NCI-H187 treated with DMSO at 0.1 percent for 48 hours (cell line): ENCODE measurements at places on chromosomes 2 and 18.

- no peak for DNase-seq
Observed at GRCh38 chr2:152174574-152174973, 989 bp downstream of the STAM2 start.

DNA sequence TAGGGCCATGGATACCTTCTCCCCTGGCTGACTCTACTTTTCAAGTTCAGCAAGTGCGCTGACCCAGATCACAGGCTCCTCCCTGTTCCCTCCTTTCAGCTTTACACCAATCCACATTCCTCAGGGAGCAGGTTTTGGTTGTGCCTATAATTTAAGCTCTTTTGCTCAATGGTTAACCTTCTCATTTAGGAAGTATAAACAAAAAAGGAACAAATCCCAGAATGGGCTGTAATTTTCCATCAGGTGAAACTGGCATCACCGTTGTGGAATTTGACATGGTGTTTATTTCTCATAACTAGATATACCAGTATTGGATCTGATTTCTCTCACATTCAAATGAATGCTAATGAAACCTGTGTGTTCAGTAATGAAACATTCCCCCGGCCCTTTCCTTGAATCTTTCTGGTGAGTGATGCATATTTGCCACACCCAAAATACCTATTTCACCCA lies 13.6 kb downstream of the STRN start:
- no peak for DNase-seq

DNA sequence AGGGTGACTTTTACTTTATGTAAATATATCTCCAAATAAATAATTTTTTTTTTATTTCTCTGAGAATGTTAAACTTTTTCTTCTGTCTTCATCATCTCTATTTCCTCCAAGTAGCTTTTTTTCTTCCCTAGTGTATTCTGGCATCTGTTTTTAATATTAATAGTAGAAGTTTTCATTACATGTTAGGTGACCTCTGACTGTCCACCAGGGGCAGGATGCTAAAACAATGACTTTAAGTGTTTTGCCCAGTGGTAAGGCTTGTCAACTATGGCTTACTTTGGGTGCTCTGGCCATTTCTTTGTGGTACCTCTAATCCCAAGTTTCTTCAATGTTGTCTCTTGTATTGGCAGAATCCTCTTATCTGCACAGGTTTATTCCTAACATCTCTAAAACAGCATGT lies 127.1 kb downstream of the SRBD1 start:
- no peak for DNase-seq

- no peak for DNase-seq
Observed at GRCh38 chr2:27839022-27839618, 51.1 kb downstream of the RBKS start.

DNA sequence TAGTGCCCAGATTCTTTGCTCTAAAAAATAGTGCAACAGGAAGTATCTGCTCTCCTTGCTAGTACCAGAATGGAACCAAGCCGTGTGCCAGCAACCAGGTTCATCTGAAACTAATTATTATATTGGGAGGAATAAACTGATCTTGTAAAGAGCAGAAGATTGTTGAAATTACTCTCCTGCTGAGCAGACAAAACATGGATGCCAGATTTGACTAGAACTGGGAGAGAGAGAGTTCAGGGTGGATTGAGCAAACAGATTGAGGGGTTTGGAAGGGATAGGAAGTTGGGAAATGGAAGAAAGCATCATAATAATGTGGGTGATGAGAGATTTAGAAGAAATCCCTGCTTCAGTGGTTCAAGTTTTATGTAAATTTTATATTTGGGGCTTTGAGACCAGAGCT lies 160.1 kb upstream of the RASGRP3 start:
- DNase-seq, result no peak
